ENCODE measurements at places on chromosomes 16 and 17.

GRCh38 chr17:62787366-62787765, 20.7 kb downstream of the MARCHF10 start:
- no peak for DNase-seq

- DNase-seq, result no peak
These were observed 43.4 kb upstream of the SLC38A10 start for GRCh38 chr17:81338274-81339190.

DNA sequence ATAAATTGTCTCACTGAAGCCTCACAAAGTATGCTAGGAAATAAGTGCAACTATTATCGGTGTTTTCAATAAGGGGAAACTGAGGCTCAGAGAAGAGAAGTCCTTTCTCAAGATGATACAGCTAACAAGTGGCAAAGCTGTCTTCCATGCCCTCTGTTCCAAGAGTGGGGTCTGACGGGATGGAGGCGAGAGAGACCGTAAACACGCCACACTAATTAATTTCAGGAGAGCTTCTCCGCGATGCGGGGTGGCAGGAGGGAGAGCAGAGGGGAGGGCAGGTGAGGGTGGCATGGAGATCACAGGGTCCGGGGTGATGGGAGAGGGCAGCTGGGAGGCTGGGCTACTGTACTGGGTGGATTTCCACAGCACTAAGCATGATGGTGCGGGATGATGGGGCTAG, 80.3 kb downstream of the MYH11 start:
- DNase-seq, result no peak

DNA sequence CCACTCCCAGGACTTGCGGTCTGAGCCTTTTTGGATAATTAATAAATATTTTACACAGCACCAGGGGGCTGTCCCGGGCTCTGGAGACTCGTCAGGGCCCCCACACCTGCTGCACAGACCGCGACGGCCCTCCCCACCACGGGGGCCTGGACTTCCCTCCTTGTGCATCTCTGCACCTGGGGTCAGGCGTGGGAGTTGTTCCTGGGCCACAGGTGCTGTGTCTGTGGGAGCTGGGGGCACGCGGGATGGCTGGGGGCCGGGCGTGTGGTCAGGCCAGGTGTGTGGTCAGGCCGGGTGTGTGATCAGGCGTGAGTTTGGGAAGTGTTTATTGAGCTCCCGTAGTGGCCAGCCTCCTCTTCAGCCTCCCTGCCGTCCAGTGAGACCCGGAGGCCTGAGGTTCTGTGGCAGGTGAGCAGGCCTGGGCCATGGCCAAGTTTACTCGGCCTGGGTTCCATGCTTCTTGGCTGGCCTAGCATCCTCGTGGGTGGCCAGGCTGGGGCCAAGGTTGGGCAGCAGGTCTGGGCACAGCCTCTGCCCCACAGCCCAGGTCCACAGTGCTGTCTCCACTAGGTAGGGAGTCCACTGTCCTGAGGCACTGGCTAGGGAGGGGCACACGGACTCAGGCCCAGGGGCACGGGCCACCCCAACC, 1.9 kb upstream of the STUB1 start:
- DNase-seq, result no peak

DNA sequence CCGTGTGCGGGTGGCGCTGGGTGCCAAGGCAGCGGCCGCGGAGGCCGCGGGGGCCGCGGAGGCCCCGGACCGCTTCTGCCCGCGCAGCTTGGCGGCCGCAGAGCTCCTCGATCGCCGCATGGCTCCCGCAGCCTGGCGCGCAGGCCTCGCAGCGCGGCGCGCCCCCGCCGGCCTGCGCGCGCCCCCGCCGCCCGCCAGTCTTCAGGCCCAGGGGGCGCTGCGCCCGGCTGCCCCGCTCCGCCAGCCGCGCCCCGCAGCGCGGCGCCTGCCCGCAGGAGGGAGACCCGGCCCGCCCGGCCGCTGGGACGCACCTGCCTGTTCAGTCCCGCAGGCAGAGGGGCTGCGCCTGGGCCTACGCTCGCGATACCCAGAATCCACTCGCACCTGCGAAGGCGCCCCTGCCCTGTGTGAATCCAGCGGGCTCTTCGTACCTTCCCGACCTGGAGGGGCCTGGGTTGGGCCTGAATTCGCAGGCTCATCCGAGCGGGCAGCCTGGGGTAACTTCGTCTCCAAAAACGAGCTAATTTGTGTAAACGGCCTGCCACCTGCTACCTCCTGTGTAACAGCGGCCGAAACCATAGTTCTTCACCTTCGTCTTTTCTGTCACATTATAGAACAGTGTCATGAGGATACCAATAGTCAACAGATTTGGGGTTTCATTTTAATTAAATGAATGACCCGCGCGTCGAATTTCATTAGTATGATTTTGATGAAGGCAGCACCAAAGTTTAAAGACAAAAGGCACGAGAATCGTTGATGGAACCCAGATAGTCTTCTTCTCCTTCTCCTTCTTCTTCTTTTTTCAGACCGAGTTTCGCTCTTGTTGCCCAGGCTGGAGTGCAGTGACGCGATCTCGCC, at the start of gene CENPV:
Gene CENPV, minus strand, starts transcription at position 153 of the 858 bp plus-strand sequence. Its CDS starts 33 bp downstream, at position 120.
- no peak for DNase-seq

- DNase-seq, result no peak
These were observed 42.2 kb upstream of the TNRC6C start for GRCh38 chr17:77916264-77916663.

DNA sequence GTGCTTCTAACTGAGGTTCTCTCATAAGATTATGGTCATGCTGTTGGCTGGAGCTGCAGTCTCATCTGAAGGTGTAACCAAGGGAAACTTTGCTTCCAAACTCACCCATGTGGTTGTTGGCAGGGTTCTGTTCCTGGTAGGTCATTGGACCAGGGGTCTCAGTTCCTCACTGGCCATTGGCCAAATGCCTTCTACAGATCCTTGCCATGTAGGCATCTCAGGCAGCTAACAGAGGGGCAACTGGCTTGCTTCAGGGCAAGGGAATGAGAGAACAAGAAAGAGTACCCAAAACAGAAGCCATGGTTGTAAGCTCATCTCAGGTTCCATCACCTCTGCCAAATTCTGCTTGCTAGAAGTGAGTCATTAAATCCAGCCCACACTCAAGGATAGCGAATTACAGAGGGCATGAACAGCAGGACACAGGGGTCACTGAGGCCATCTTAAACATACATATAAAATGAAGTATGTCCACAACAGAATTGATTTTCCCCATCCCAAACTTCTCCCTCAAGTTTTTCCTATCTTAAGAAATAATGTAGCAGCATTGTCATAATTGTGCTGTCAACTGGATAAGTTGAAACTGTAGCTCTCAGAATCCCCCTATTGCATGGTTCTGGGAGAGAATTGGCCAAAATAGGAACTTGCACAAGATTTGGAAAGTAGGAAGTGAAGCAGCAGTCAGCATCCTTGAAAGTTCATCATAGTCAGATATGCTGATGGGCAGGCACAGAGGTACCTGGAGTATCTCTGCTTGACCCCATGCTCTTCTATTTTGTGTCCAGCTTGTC, 42.4 kb upstream of the CES5A start:
- no peak for DNase-seq

DNA sequence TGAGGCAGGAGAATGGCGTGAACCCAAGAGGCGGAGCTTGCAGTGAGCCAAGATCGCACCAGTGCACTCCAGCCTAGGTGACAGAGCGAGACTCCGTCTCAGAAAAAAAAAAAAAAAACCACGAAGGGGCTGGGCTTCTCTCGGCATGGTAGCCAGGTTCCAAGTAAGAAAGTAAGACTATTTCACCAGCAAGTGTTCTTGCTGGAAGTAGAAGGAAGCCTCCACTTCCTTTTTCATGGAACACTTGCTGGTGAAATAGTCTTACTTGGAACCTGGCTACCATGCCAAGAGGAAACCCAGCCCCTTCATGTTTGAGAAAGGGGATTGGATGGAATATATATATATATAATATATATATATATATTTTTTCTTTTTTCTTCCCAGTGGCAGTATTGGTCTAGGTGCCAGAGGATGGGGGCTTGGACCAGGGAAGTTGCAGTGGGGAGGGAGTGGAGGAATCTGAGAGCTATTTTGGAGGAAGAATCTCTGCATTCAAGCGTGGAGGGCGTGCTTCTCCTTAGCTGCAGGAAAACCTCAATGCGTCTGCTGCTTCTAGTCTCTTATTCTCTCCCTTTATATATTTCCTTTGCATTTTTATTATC, 7.2 kb upstream of the N4BP1 start:
- DNase-seq, result no peak

DNA sequence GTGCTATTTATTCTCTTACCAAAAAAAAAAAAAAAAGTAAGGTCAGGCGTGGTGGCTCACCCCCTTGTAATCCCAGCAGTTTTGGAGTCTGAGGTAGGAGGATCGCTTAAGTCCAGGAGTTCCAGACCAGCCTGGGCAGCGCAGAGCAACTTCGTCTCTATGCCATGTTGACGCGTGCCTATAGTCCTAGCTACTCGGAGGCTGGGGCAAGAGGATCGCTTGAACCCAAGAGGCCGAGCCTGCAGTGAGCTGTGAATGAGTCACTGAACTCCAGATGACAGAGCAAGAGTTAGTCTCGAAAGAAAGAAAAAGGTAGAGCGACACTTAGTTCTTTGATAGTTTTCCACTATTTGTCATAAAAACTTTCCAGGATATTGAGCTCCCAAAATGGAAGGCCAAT, 1.4 kb upstream of the TENT4B start:
- DNase-seq, result no peak

DNA sequence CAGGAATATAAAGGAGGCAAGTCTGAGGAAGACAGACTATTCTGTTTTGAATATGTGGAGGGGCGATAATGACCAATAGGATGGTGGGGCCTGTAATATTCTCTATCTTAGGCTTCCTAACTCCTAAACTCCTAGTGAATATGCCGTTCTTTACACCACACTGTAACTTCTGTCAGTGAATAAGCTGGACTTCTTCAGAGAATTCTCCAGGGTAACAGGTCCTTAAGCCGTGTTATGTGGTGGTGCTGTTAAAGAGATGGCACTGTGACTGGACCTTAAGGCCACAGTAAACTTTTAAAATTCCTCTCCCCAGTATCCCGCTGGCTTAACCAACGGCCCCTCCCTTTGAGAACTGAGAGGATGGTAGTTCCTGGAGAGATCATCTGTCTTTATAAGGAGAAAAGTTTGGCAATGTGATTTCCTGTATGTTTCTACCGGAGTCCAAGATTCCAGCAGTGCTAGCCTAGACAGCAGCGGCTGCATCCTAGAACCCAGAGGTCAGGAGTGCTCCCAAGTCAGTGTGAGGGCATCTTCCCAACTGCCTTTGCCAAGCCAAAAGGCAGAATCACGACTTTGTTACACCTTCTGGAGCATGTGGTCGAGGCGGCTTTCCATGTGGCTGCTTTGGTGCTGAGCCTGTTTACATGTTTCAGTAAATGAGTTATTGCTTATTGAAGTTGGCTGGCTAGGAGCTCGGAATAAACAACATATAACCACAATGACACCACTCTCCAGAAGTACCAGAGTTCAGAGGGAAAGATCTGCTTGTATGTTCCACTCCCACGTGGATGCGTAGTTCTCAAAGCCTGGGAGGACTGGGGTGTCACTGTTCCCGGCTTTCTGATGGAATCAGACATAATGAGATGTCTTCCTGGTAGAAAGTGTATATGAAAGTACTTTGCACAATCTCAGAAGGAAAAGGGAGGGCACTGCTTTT, 41.0 kb downstream of the TUBD1 start:
- DNase-seq, result peak; percentile 37

DNA sequence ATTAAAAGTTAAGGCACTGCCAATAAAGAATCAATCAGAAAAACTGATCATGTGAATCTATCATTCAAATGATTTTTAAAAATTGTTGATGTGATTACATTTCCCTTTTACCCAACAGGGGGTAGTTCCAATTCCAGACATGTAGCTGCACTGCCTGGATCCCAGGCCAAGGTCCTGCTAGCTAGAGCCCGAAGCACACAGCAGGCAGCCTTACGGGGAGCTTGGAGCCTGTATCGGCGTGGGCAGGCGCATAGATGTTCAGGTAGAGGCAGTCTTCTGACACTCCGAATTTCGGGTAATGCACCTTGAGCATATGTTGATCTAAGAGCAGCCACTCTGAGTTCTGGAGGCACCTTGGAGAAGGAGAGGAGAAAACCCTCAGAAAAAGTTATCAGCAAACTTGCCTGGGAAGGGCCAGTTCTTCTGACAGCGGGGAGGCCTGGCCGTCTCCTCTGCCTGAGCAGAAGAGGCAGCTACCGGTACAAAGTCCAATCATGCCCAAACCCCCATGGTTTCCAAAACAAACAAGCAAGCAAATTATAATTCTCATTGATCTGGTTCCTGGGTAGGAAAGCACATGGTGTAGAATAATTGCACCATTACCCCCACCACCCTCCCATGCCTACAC, 3.6 kb downstream of the CES5A start:
- no peak for DNase-seq

DNA sequence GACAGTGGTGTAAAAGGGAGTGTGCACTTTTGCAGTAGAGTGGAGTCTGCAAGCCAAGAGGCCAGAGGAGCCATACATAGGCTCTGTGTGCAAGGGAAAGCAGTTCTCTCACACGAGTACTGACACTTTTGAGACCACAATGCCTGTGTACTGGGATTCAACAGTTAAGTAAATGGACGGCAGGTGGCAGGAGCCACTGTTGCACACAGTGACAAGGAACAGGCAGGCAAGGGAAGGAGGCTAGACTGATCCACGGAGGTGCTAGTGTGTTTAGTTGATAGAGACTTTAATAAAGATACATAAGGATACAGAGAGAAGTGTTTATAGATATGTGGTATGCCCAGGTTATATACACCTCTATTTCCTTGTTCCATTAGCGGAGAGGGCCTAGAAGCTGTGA, 67.0 kb downstream of the MPRIP start:
- DNase-seq, result no peak

GRCh38 chr17:50096092-50096491, 941 bp downstream of the PDK2 start:
- no peak for DNase-seq

DNA sequence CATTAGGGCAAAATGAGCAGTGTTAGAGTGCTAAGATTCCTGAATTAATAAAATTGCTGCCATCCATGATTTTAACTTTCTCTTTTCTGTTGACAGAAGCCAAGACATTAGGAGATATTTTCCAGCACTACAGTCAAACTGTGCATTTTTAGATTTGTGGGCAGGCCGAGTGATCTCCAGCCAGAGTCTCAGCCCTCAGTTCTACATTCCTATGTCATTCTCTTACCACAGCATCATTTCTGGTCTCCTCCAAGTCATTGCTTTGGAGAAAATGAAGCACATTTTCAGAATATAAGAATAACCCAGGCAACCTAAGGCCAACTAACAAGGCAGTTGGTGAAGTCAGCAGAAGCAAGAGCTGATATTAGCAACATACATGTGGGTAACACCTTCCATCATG, 74.6 kb upstream of the NUDT7 start:
- no peak for DNase-seq

DNA sequence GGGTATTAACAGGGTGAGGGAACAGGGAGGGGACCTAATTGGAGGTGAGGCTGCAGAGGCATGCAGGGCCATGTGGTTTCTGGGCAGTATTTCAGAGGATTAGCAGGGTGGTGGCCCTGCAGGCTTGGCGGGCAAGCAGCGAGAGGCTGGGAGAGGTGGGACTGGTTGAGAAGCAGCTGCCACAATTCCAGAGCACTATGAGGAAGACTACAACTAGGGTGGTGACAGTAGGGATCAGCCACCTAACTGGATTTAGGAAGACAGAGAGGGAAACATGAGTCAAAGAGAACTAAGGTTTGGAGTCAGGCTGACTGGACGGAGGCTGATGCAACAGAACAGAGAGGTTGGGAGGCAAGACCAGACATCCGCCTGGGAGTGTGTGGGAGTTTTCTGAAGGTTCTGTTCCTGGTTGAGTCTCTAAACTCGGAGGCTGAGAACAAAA, 12.3 kb downstream of the ALOXE3 start:
- DNase-seq, result no peak

- no peak for DNase-seq
These were observed 75.7 kb upstream of the TMEM132E start for GRCh38 chr17:34503528-34504195.
